ENCODE measurements at places on chromosomes 3 and 15.

GRCh38 chr15:57562196-57562769 is 29.4 kb upstream of the MYZAP start:
- no peak for DNase-seq

DNA sequence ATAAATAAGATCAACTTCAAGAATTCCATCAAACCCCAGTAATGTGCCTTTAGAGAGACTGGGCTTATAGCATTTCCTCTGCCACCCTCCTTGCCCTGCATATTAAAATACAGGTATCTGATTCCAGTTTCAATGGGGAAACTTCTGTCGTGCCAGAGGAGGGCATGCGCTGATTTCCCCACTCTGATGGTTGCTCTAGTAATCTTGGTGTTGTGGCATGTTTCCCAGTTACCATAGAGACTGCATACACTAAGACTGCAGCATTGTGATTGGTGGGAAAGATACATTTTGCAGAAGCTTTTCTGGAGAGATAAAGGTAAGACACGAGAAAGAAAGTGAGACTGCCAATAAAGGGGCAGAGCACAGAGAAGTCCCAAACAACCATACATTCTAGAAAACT is 225.6 kb downstream of the TIGIT start:
- DNase-seq: no peak

DNA sequence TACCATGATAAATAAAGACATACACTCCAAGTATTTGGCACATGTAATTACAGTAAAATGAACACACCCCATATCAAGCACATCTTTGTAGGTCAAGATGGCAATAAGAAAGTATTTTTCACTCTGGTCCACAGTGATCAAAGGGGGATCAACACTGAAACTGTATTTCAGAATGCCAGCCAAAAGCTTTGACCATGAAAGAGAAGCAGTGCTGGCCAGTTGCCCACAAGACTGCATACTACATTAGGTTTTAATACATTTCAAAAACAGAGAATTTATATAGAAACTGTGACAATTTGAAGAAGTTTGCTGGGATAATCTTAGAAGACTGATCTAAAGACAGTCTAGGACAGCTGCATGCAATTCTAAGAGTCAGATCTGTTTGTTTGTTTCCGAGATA is 1035.3 kb downstream of the FHIT start:
- DNase-seq: no peak

GRCh38 chr3:187205683-187206082 is 8.4 kb downstream of the RTP1 start:
- no peak for DNase-seq

DNA sequence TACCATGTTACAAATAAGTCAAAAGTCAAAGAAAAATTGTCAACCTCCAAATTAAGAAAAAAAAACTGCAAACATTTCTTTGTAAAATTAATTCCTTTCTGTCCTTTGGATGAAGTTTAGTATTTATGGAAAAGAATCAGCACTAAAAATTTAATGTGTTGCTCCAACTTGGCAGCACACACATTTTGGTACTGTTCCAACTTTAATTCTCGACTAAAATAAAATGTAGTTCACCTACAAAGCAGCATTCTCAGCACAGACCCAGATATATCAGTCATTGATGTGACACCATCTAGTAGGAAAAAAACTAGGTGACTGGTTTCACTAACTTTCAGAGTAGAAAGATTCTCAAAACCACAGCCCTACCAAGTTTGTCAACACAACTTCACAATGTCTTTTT is 131.7 kb upstream of the ROBO2 start:
- no peak for DNase-seq

GRCh38 chr15:45842151-45842550 is 207.3 kb downstream of the SQOR start:
- no peak for DNase-seq

DNA sequence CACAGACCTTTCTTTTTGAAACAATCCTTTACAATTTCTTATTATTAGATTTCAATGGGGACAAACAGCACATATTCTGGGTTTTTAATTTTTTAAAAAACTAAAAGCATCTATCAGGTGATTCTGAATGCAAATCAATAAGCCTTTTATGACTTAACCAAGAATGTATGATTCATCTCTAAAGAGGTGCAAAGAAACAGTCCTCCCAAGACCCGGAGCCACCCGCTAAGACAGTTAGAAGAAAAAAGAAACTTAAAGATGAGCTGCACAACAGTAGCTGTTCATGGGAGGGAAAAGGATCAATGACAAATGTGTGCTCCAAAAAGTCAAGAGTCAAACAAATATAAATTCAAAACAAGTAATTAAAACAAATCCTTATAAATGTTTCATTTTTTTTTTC is 319.5 kb downstream of the THSD4 start:
- DNase-seq: no peak

- no peak for DNase-seq
These were observed 963.4 kb upstream of the SEMA6D start for GRCh38 chr15:46753946-46754345.
